ENCODE measurements at places on chromosomes 13 and 19.

DNA sequence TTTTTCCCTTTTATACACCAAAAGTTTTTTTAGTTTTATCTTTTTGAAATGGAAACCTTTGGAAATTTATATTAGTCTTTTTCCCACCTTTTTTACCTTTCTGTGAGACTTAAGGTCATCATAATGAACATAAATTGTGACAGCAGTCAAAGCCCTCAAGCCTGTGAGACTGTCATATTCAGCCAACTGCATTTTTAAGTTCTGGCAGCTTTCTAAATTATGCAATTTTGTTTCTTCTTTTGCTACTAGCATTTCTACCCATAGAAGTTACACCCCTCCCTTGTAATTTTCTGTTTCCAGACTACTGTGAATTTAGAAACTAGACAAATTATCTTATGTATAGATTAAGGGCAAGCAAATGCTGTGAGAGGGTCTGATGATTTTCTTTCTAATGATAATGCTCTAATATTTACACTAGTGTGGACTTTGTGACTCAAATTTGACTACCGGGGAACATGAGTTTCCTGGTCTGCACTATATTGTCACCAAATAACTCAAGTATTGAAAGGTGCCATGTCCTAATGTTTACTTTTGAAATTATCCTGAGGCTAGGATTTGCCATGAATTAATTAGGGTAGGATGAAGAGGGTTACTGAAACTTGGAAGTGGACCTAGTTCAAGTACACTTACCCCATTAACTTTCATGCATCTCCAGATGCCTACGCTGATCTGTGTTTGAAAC, 43.7 kb downstream of the FRY start:
- no peak for DNase-seq

DNA sequence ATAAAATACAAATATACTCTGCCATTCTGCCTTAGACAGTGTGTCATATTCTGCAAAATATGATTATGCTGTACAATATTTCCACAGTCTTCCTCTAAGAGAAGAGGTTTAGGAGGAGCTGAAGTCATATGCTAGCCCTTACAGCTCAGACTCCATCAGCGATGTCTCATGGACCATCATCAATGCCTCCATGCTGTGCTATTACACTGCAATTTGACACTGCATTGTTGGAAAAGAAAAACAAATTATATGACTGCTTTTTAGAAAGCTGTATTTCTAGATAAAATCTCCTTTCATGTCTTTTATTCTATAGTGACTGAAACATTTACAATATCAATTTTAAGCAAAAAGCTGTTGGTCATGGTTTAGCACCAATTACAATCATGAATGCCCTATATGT, 1089.4 kb upstream of the MIR17HG start:
- no peak for DNase-seq

- DNase-seq: no peak
Observed at GRCh38 chr13:105291987-105292386, 1243.5 kb downstream of the EFNB2 start.

- no peak for DNase-seq
Observed at GRCh38 chr13:109756778-109757177, 29.6 kb downstream of the IRS2 start.

DNA sequence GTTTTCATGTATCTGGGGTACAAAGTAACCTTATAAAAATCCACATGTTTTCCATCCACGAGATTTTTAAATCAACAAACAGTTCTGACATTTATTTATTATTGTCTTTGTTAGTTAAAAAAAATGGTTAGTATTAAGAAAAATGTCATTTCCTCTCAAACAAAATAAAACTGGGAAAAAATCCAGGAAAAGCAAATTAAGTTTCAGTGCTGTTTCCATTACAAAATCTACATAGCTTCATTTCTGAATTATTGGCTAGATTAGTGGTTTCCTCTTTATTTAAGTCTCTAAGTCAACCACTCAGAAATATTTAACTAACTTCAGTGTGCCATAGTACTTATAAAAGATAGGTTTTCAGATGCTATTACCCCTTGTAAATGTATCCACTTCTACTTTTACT, 49.1 kb downstream of the MZT1 start:
- DNase-seq: no peak

GRCh38 chr13:62583466-62583865, 1167.8 kb upstream of the PCDH20 start:
- DNase-seq: no peak

DNA sequence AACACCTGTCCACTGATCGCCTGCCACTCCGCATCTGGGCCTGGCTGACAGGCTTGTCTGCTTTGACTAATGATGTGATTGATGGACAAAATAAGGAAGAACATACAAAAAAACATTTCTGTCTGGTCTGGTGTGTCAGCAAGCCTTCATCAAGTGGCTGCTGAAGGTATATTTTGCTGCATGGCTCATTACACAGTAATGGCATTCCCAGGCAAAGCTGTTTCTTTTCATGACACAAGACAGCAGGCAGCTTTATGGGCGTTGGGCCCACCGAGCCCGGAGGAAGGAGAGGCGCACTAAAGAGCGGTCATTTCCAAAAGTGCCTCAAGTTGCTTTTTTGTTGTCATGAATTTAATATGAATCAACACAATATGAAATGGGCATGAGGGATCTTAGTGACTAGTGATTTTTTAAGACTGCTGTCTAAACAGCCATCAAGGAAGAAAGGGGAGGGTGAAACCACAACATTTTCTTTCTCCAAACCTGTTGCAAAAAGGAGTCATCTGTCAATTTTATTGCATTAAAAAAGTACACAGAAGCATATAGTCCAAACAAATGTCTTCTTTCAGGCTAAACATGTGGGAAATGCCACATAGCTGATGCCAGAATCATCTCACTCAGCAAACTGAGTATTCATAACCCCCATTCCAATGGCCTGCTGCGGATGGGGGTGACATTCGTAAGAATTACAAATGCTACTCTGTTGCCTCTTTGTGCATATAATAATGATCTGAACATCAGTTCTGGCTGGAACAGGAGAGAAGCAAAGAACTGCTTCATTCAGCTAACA, 476.6 kb downstream of the ZNF536 start:
- no peak for DNase-seq

- DNase-seq: no peak
Observed at GRCh38 chr19:55650602-55651230, 2.7 kb downstream of the CCDC106 start.

GRCh38 chr19:41441321-41441945, 1.5 kb upstream of the ERICH4 start:
- no peak for DNase-seq

DNA sequence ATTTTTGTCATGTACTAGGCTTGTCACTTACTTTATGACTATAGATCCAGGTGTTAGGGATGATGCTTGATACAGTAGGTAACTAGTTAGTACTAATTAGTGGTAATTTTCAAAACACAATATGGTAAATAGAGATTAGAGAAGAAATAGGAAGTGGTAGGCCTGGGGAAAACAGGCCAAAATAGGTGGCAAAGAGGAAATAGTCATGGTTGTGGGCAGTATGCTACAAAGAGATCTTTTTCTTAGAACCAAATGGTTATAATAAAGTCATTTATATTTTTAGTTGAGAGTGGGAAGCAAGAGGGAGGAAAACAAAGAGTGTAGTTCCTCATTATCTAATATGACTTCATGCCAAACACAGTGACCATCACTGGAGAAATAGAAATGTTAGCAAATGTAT, 9.1 kb upstream of the VWA8 start:
- no peak for DNase-seq

DNA sequence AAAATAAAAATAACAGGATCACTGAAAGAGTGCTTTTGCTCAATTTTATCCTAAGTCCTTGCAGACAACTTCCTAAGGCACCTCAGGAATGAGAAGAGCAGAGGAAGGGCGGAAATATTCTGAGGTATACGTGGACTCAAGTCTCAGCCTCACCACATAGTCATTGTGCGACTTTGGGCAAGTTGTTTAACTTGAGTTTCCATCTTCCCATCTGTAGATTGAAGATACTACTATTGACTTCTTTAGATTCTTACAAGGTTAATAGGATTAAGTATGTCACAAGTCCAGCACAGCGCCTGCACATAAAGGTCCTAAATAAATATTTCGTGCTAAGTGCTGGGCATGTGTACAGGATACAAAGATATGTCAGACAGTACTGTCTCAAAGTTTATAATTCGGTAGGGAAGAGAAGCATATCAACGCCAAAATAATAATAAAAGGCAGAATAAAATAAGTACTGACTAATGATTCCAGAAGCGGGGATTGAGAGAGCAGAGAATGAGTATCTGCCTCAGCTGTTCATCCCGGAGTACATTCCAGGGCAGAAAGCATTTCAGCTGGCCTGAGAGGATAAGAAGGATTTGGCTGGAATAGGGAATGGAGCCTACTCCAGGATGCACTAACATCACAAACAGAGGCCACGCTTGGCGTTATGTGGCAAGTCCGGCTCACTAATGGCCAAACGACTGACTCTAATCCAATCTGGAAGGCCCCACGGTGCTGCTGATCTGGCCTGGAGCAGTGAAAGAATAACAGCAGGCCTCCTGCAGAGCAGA, 139.7 kb downstream of the FLT1 start:
- no peak for DNase-seq

DNA sequence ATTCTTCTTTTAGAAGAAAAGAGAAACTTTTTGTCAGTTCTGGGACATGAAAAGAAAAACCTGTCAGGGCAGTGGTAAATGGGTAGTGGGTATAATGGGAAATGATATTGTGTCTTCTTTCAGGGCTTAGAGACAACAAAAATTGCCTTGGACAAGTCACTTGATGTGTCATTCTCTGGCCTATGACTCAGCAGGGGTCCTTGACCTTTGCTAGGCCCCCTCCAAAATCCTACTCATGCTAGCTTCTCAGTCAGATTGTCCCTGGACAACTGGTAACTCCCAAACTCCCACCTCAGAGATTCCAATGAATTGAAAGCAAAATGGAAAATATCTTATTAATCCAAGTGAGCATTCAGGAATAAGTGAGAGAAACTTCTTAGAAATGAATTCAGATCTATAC, 258.8 kb upstream of the SPRY2 start:
- no peak for DNase-seq

- peak; percentile 91 for DNase-seq
Observed at GRCh38 chr19:5827891-5828660, 11.4 kb downstream of the FUT6 start.

- DNase-seq: no peak
Observed at GRCh38 chr19:8338835-8339234, 4.2 kb downstream of the KANK3 start.

GRCh38 chr13:78121459-78122348, 203.1 kb upstream of the EDNRB start:
- peak; percentile 64 for DNase-seq

- no peak for DNase-seq
Observed at GRCh38 chr19:47021536-47022139, 2.0 kb downstream of the NPAS1 start.

DNA sequence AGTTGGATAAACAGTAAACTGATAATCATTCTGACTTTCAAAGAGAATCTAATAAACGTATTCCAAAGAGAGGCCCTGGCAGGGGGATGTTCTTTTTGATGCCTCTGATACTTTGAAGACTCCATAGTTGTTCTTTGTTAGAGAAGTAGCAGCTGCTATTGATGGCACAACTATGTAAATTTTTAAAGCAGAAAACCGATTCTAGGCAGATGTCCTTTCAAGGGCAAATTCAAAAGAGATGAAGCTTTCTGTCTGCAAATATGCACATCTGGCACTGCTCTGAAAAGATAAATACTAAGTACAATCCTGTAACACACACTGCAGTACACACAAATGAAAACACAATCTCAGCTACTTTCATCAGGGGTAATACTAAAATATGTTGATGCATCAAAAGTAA, 250.1 kb downstream of the VWA8 start:
- DNase-seq: no peak

- DNase-seq: no peak
Observed at GRCh38 chr13:114004420-114005205, 30.7 kb upstream of the C13orf46 start.

DNA sequence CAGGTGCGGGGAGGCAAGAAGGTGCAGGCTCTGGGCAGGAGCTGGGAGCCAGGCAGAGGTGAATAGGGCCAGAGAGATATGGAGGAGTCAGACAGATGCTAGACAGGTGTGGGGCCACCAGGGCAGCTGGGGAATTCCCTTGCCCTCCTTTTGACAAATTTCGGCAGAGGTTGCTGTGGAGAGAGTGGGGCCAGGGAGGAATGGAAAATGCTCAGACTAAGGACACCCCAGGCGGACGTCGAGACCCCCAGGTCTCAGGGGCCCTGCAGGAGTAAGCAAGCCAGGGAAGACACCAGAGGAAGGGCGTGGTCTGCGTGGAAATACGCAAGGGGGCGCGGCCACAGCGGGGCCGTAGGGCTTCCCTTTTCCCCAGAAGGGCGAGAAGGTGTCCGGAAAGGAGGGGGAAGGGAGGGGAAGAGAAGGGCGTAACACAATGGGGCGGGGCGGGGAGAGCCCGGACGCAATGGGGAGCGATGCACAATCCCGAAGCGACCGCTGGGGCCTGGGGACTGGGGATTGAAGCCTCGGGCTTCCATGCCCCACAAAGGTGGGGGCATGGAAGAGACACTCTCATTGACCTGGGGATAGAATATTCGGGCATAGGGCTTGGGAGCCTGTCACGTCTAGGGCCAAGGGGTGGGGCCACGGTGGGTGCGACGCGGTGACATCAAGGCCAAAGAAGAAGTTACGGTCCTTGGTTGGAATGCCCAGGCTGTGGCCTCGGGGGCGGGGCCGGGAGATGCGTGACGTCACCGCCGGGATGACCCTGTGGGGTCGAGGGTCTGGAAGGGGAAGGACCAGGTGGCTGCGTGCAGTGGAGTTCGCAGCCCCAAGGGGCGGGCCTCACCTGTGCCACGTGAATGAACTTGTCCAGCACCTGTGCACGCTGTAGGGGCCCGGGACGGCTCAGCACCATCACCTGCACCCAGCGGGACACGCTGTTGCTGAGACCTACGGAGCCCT, 8.2 kb downstream of the RASGRP4 start:
- peak; percentile 44 for DNase-seq

- DNase-seq: no peak
Observed at GRCh38 chr19:33865306-33865705, 68.6 kb downstream of the KCTD15 start.

GRCh38 chr19:39923862-39924261, 10.6 kb downstream of the FCGBP start:
- DNase-seq: no peak

DNA sequence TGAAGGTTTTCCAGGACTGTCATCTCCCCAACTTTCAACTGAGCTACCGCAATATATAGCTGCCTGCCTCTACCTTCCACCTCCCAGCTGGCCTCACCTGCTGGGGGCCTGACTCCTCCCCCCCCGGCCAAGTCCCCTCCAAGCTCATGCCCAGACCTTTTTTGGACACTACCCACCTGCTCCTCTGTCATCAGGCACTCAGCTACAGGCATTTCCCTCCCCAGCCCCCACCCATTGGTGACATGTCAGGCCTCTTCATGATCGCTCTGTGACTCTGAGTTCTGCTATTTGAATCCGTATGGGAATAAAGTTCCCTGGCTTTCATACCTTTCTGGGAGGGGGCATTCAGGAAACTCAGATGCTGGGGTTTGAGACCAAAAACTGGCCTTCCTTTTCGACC, 1.8 kb downstream of the PRKACA start:
- no peak for DNase-seq

DNA sequence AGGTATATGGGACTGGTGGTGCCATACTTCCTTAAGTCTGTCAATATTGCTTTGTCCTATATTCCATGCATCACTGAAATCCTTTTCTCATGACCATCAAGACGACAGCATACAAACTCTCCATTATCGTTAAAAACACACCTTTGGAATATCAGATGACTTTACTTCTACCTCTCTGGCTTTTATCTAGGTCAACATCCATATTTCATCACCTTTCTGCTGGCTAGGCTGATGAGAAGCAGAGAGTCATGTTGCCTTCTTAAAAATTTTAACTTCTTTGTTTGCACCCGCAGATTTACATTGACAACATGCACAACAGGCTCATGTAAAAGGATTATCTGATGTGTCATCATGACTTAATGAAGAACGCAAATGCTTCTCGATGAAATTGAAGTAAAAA, 771.4 kb downstream of the OLFM4 start:
- DNase-seq: no peak
